Esophagus (tissue), 2 donors: ENCODE measurements at places on chromosomes 6 and 20. TPM values are rescaled to one million over a fixed set of nuclear protein-coding genes. Genes with fewer than 3 reads are reported as not detected.

MYB gene
- 2.5 TPM for polyA plus RNA-seq

RRAGD gene
- 14.4 TPM for polyA plus RNA-seq

SLC17A2 gene
- polyA plus RNA-seq = not detected

PAK5 gene
- polyA plus RNA-seq = 0.39 TPM

LST1 gene
- polyA plus RNA-seq = 2.8 TPM

GJA1 gene
- 21.5 TPM for polyA plus RNA-seq

MTFR2 gene
- 1.7 TPM for polyA plus RNA-seq

COL19A1 gene
- 0.02 TPM for polyA plus RNA-seq

CTAGE9 gene
- not detected for polyA plus RNA-seq

SYCP2 gene
- polyA plus RNA-seq = 0.56 TPM

OOEP gene
- polyA plus RNA-seq = 0.22 TPM

BPIFB1 gene
- polyA plus RNA-seq = 0.77 TPM

UNC5CL gene
- polyA plus RNA-seq = 0.82 TPM

CCN6 gene
- polyA plus RNA-seq = 0.02 TPM

CDH26 gene
- polyA plus RNA-seq = 3.8 TPM

FAXC gene
- polyA plus RNA-seq = 4.8 TPM

HLA-C gene
- polyA plus RNA-seq = 104 TPM

HEY2 gene
- 0.86 TPM for polyA plus RNA-seq

HRH3 gene
- polyA plus RNA-seq = 0.02 TPM

SPATA2 gene
- 2.6 TPM for polyA plus RNA-seq

RIMS4 gene
- polyA plus RNA-seq = 0.04 TPM

KIF6 gene
- 0.20 TPM for polyA plus RNA-seq

PMEPA1 gene
- polyA plus RNA-seq = 2.8 TPM

CRIP3 gene
- 0.40 TPM for polyA plus RNA-seq

BMP7 gene
- polyA plus RNA-seq = 17.6 TPM

PIGT gene
- 38.7 TPM for polyA plus RNA-seq

MAS1 gene
- polyA plus RNA-seq = not detected

WFDC5 gene
- 6.4 TPM for polyA plus RNA-seq

EFCAB8 gene
- 0.11 TPM for polyA plus RNA-seq

SAMD10 gene
- polyA plus RNA-seq = 13.1 TPM

PPP1R3G gene
- polyA plus RNA-seq = 0.92 TPM
